ENCODE measurements at places on chromosomes 6 and 20.

DNA sequence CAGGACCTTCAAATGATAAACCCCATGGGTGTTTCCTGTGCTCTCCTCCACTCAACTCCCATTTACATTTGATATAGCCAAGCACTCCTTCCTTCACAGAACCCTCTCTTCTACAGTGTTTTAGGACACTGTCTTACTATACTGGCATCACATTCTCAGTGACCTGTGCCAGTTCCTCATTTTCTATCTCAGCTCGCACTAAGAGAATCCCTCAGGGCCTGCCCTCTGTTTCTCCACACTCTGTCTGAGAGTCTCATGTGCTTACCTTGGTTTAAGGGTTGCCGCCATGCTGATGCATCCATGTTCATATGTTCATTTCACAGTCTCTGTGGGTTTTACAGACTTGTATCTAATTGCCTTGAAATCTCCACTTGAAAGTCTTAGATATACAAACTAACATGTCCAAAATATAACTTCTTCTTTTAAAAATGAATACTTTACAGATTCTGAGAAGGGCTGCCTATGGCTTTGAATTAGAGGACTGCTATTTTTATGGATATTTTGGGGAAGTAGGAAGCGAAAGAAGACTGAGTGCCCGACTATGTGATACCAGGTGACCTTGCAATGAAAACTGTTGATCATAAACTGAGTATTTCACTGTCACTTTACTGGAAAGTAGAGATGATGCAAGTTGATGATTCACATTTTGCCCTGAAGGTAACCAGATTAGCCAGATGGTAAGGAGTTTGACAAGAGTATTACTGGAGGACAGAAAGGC lies 153.1 kb upstream of the SIM1 start:
- no peak for DNase-seq

GRCh38 chr6:149284904-149285303 lies 32.6 kb upstream of the TAB2 start:
- no peak for DNase-seq

DNA sequence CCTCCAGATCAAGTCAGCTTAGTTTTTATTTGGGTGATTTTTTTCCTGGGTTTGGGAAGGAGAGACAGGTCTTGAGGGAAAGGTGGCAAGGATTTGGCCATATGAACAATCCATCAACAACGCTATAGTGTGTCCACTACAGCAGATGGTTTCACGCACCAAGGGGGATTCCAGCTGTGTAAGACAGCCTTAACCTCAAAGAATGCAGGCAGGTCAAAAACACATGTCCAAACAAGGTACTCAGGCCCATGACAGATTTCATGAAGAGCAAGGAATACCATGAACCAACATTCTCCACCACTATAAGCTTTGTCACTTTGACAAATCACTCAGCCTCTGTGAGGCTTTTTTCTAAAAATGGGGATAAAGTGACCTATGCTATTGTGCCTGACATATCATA lies 2.0 kb downstream of the AIF1 start:
- no peak for DNase-seq

GRCh38 chr20:47672166-47672565 lies 113.1 kb downstream of the SULF2 start:
- DNase-seq: no peak

GRCh38 chr6:72835749-72836148 lies 213.9 kb downstream of the KCNQ5 start:
- DNase-seq: no peak

DNA sequence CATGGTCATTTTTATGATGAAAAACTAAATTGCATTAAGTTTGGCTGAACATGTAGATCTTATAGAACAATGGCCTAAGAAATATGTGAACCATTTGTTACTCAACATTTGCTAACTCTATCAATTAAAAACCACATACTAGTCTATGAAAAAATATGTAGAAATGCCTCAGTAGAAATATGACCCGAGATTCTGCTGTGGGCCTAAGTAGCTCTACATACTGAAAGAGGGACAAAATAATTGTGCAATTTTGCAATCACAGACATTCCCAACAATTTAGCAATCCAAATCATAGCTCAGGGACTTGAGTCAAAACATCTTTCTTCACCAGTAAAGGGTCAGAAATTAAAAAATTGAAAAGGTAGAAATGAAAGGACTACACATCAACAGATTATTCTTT lies 619.0 kb downstream of the FRK start:
- DNase-seq: no peak
